ENCODE measurements at places on chromosomes 7 and 10.

GRCh38 chr10:6530966-6531365, 49.1 kb downstream of the PRKCQ start:
- no peak for DNase-seq

DNA sequence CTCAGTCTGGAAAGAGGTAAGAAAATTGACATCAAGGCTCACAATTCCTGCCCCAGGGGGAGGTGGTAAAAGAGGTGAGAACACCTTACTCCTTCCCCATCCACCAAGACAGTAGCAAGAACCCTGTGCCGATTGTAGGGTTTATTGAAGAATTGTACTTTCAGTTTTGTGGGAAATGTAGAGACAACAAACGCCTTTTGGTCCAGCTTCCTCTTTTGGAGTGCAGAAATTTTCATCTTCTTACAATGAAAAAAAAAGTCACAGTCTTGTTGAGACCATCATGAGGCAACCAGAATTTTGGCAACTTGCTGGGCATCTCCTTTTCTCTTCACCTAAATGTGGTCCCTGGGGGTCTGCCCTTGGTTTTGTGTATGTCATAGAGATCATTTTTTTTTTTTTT, 217.7 kb downstream of the TMEM178B start:
- DNase-seq: peak; percentile 27

DNA sequence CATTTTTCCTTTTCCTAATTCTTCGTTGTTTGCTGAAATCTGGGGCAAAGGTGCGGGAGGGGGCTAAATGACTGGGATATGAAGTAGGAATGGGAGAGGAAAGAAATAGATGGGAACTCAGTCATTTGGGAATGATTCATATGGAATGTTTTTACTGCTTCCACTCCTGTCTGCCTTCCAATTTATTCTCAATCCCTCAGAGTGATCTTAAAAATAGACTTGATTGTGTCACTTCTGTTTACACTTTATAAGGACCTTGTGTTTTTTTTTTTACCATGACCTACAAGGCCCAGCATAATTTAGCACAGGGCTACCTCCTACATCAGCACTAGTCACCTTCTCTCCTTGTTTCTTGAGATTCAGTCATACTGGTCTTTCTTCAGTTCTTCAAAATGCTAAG, 97.9 kb downstream of the PTEN start:
- no peak for DNase-seq

DNA sequence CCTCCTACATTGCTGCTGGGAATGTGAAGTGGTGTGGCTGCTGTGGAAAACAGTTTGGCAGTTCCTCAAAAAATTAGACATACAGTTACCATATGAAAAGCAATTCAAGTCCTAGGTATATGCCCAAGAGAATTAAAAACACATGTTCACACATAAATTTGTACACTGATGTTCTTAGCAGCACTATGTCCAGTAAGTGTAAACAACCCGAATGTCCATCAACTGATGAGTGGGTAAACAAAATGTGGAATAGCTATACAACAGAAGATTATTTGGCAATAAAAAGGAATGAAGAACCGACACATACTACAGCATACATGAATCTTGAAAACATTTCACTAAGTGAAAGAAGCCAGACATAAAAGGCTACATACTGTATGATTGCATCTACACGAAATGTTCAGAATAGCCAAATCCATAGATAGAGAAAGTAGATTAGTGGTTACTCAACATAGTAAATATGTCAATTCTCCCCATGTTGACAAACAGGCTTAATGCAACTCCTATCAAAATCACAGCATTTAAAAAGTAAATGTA, 17.2 kb downstream of the CEP41 start:
- no peak for DNase-seq

GRCh38 chr7:131688738-131689661, 132.6 kb upstream of the PODXL start:
- peak; percentile 56 for DNase-seq

DNA sequence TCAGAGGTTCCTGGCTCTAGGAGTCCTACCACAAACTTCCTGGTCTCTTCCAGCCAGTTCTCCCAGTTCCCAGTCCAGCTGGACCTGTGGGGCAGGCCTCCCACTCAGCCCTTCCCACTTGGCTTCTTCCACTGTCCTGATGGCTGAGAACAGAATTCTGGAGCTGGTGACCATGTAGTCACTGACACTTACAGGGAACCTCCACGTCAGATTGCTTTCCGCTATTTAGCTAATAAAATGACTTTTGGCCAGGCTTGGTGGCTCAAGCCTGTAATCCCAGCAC, 63.5 kb upstream of the ZRANB1 start:
- DNase-seq: no peak

DNA sequence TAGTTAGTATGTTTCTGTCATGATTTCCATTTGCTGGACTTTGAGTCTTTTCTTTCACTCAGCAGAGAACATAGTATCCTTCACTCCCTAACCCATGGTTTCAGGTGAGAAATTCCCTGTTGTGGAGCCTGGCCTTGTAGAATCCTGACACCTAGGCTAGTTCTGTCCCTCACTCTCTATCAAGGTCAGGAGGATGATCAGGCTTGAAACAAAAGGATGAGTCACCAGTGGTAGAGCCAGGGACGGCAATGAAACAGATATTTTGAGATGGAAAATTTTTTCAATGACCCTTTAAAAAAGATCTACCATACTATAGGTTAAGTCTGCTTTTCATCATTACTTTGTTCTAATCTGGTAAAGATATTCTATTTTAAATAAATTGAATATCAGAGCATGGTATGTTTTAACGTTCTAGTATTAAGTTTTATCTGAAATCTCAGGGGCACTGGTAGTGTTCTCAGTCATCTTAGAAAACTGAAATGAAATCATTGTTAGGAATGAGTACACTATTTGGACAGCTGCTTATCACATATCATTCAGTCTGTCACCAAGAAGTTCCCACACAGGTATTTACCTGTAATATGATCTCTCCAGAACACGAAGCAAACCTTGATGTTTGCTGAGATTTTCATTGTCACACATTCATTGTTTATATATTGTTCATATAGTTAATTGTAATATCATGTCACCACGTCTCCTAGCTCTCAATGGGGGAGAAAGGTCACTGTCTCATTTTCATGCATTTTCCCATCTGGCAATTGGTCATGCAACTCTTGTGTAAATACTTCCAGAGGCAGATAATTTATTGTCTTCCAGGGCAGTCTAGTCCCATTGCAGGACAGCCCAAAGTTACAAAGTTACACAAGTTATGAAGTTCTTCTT, 299.9 kb upstream of the LRRTM3 start:
- DNase-seq: no peak

DNA sequence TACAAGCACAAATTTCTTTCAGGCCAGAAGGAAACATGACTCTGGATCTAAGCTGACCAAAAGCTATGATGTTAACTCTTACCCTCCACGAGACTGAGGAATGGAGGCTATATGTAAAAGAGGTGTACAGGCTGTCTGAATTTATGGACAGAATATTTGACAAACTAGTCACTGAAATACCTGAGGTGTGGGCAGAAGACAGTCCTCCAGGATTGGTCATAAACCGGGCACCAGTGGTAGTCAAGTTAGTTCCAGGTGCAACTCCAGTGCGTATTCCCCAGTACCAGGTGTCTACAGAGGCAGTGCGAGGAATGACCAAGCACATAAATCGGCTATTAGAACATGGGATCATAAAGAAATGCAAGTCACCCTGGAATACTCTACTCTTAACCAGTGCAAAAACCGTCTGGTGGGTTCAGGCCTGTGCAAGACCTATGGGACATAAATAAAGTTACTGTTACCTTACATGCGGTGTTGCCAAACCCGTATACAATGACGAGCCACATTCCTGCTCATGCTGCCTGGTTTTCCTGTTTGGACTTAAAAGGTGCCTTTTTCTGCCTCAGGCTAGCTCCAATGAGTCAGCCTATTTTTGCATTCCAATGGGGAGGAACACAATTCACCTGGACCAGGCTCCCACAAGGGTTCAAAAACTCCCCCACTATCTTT, 6.7 kb upstream of the CYREN start:
- DNase-seq: no peak

DNA sequence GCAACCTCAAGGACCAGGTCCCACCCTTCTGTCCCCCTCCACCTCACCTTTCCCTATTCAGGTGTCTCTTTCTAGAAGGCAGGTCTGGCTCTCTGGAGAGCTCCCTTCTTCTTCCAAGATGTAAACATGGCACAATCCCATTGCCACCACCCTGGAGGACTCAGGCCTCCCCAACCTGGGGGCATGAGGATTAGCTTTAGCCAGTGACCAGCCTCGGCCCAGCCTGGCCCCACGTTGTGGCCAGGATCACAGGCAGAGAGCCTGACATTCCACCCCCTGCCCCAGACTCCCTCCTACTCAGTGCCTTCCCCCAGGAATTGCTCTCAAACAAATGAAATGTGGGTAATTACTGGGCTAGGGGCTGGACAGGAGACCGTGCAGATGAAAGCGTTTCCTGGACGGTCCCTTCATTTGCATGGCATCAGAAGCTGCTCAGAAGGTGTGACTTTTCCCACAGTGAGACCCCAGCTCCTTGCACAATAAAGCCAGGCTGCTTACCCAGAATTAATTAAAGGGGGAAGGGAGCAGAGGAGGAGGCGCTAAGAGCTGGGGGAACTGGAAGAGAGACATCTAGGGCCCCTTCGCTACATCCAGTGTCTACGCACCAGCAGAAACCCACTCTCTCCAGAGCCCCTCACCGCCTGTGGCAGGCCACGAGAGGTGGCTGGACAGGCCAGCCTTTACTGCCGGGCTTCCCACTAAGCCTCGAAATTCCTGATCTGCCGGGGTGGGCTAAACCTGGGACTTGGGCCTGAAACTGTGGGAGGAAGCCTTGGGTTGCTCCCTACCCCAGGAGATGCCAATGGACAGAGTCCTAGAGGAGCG, 7.7 kb downstream of the FGF8 start:
- DNase-seq: no peak

DNA sequence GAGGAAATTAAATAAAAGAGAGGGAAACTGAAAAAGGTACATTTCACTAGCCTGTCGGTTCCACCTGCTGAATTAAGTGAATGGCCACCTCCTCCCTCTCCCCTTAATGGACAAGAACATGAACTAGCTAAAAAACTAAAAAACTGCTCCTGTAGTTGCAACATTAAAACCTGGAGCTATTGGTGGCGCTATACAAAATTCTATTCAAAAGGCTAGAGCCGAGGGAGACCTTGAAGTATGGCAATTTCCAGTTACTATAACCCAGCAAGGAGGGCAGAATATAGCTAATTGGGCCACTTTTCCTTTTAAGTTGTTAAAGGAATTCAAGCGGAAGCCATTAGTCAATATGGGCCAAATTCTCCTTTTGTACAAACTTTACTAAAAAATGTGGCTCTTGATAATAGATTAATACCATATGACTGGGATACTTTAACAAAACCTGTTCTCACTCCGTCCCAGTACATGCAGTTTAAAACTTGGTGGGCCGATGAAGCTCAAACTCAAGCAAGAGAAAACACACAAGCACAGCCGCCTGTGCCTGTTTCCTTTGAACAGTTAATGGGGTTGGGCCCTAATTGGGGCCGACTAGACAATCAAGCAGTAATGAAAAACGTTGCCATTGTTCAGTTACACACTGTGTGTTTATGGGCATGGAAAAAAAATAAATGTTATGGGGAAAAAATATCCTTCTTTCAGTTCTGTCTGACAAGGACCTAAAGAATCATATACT, 6.5 kb upstream of the CHST3 start:
- no peak for DNase-seq

DNA sequence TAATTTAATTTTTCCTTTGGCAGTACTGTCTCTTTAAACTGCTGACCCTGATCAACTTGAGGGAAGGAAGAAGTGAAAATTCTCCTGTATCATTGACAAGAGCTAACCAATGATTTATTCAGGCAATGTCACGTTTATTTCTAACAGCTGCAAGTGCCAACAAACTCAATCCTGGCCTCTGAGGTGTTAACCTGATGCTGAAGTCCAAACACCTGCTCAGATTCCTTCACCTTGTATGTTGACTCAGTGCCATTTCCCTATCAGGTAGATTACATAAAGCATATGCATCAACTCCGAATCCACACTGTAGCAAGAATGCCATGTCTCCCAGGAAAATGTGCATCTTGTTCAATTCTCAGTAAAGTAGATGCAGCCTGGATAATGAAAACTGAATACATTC, 820.0 kb downstream of the XPNPEP1 start:
- DNase-seq: no peak

DNA sequence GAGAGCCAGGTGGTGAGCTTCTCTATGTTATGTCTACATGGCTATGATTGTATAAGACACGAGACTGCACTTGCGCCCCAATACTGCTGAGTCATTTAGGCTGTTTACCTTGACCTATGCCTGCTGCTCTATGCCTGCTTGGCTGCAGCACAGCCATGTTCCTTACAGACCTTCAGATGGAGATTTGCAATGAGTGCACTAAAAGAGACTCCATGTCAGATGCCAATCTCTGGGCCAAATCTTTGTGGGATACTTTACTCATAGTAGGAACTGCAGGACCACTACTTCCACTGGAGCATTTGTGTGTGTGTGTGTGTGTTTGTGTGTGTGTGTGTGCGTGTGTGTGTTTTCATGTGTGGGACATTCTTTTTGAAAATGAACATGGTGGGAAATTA, 50.0 kb upstream of the KMT2E start:
- no peak for DNase-seq

GRCh38 chr7:39428221-39428620, 138.0 kb upstream of the YAE1 start:
- DNase-seq: no peak

DNA sequence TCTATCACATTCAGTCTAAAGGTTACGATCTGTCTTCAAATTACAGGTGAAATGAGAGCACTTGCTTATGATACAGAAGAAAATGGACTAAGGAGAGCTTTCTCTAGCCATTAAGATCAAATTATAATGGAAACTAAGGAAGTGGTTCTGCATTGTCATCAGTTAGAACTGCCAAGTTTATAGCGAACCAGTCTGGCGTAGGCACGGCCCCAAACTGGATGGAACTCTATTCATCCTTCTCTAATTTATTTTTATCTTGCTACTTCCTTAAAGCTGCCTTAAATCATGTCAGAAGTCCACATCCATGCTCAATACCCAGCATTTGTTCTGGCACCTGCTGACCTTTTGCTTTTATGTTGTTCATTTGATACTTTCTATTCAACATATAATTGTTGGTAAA, 63.7 kb upstream of the APBB1IP start:
- DNase-seq: peak; percentile 36

- no peak for DNase-seq
These were observed 19.0 kb downstream of the HYAL4 start for GRCh38 chr7:123864012-123864411.

GRCh38 chr10:14039968-14040668, 290.6 kb downstream of the FRMD4A start:
- DNase-seq: no peak
